Cortex of kidney (tissue), 1 donor: ENCODE measurements at places on chromosomes 3 and 15.

DNA sequence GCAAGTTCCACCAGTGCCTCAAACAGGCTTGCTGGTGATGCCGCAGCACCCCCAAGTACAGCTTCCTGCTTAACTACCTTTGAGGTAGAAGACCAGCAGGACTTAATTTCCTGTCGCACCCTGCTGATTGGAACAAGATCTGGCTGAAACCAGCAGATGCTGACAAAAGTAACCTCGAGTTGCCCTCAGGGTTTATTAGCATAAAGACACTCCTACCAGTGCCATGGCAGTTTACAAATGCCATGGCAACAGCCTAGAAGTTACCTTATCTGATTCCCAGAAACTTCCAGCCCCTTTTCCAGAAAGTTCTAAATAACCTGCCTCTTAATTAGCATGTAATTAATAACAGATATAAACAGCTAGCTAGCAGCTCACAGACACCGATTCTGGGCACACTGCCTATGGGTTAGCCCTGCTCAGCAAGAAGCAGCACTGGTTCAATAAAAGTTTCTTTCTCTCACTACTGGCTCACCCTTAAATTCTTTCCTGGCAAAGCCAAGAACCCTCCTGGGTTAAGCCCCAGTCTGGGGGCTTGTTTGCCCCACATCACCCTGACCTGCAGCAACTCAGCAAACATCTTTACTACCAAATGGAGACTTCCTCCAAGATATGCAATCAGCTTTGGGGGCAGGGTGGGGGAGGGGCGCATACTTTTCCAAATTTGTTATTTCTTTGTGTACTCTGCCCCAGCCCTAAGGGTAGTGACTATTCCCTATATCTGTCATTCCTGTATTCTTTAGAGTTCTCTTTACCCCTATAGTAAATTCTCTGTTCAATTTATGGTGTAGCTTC is 54.2 kb downstream of the MAP4 start:
- no peak for DNase-seq

GRCh38 chr3:114624571-114625181 is 330.8 kb downstream of the TIGIT start:
- no peak for DNase-seq

GRCh38 chr15:84616235-84616634 is 15.4 kb downstream of the ZSCAN2 start:
- DNase-seq, result no peak

GRCh38 chr3:12862387-12862786 is 21.0 kb upstream of the RPL32 start:
- no peak for DNase-seq

GRCh38 chr3:169146179-169146665 is 517.3 kb downstream of the MECOM start:
- DNase-seq, result no peak

- DNase-seq, result no peak
These were observed 207.6 kb downstream of the GAP43 start for GRCh38 chr3:115830764-115831395.

- DNase-seq, result no peak
These were observed 1103.1 kb downstream of the ROBO2 start for GRCh38 chr3:78143000-78143399.

GRCh38 chr15:83365370-83365938 is 81.0 kb upstream of the BNC1 start:
- DNase-seq, result no peak

DNA sequence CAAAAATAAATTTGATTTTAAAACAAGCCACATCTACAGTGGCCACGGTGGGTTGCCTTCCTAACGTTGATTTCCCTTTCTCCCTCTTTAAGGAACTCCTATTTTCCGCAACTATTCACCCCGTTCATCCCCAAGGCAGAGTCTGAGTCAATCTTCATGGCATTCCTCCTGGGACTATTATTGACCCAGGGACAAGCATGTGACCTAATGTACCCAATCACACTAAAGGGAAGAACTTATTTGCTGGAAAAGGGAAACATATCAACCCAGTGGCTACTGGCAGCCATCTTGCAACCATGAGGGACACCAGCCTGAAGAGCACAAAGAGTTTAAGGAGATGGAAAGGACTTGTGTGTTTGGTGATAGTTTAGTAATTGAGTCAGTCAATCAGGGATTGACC is 55.4 kb upstream of the ARHGEF3 start:
- DNase-seq, result no peak

DNA sequence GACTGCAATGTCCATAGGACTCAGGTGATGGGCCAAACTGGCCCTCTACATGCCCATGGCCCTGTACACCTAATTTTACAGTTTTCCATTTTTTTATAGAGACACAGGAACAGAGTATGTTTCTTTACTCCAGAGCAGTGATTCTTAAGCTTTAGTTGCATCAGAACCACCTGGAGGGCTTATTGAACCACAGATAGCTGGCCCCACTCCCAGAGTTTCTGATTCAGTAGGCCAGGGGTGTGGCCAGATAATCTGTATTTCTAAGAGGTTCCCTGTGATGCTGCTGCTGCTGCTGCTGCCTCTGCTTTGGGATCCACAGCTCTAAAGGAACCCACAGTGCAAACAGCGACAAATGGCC is 5.1 kb downstream of the RBP1 start:
- DNase-seq, result no peak

DNA sequence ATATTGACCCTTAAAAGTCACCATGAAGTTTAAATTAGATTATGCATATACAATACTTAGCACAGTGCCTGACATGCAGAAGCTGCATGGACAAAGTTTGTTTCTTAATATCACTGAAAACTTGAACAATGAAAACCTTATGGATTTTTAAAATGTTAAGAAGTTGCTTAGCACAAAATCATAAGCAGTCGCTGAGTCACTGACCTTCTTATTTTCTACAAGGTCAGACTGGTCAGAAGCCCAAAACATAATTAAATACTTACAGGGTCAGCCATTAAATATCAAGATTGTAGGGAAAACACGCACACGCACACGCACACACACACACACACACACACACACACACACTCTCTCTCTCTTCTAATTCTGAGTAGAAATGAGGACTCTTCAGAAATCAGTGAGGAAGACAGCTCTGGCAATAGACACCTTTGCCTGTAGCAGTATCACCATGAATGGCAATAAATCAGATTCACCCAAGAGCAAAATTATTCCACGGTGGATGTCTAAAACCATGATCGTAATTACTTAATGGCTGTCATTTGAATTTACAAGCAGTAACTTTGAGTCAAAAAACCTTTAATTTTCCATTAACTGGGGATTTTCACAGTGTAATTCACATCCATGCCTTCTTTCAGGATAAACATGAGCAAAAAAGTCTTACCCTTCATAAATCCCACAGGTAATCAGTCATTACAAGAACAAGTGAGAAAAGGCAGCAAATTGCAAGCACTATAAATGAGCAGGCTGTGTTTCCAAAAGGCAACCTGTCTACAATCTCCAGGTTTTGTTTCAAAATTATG is 147.5 kb downstream of the OSBPL10 start:
- no peak for DNase-seq

GRCh38 chr15:35686347-35686746 is 140.4 kb upstream of the DPH6 start:
- DNase-seq, result no peak

GRCh38 chr3:173238091-173238490 is 97.1 kb upstream of the SPATA16 start:
- no peak for DNase-seq

GRCh38 chr3:46642971-46643370 is 30.6 kb downstream of the FAM240A start:
- DNase-seq, result no peak
